Natural killer cell (primary cell): ENCODE measurements at places on chromosomes 1 and 21. TPM values are rescaled to one million over a fixed set of nuclear protein-coding genes. Genes with fewer than 3 reads are reported as not detected.

- no peaks in the 10 kb centered on the region for H3K27me3 ChIP-seq
- no peaks in the 10 kb centered on the region for H3K36me3 ChIP-seq
- H3K4me1 ChIP-seq: no peaks in the 10 kb centered on the region
- no peak overlapping the region for H3K27ac ChIP-seq
Measured at GRCh38 chr1:25579292-25580252, 36.2 kb downstream of the LDLRAP1 start.

DNA sequence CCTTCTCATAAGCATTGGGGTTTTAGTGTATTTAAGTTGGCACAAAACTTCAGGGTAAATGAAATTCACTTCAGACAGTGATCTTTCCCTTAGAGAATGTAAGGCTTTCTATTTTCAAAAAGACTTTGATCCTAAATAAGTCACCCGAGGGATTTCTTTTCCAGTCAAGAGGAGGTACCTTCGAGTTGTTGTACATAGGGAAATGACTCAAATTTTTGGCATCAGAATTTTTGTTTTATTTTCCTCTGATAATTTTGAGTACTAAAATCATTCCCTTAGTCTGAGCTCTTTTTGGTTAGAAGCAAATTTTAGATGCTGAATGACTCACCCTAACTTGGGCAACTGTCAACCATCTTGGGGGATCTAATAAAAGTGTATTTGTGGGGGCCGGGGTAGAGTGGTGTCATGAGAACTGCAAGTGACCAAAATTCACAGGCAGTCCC is 193.9 kb downstream of the DHRS3 start:
- DNase-seq: no peak
- H3K4me3 ChIP-seq: no peak overlapping the region
- H3K4me1 ChIP-seq: peaks cover 9% of the 10 kb centered on the region
- H3K27ac ChIP-seq: no peak overlapping the region

DNA sequence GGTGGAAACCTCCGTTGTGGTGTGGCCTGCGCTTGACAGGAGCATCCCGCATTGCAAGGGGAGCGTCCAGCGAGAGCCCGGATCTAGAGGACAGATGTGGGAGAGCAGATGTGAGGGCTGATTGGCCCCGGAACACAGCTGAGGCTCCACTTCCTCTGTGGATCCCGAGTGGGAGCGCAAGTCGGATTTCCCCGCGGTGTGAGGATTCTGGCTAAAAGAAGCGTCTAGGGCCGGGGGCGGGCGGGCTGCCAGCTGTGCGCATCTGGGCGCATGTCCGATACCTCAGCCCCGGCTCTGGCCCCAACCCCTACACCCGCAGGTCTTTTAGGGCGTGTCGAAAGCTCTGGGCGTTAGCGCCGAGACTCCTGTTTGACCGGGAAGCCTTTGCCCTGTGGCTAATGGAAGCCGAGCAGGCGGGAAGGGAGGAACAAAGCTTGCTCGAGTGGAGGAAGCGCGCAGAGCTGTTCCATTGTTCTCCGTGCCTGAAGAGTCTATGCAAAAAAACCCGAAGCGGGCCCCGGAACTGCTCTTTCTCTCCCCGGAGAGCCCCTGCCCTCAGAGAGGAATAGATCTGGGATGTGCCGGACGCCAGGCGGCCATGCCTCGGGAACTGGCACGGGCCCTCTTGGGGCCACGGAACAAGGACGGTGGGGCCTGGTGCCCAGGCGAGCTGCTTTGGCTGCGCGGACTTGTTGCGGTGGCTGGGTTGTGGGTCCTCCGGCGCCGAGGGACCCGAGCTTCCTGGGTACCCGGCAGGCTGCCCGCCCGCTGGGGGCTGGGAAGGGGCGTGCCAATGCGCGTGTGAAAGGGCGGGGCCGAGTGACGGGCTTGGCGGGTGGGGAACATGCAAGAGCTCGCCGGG is 111.1 kb downstream of the NAV1 start:
- no peak overlapping the region for H3K27ac ChIP-seq
- DNase-seq: no peak
- no peaks in the 10 kb centered on the region for H3K36me3 ChIP-seq
- H3K4me1 ChIP-seq: peaks cover 4% of the 10 kb centered on the region
- no peaks in the 10 kb centered on the region for H3K27me3 ChIP-seq

Gene SPRR3
- total RNA-seq: not detected

Gene HTR6
- not detected for total RNA-seq

Gene FNBP1L
- total RNA-seq: 6.7 TPM

Gene OR2L8
- total RNA-seq: 1.1 TPM
